ENCODE measurements at places on chromosomes 6 and 20.

GRCh38 chr6:119077643-119078375 is 655 bp downstream of the FAM184A start:
- no peak for DNase-seq

DNA sequence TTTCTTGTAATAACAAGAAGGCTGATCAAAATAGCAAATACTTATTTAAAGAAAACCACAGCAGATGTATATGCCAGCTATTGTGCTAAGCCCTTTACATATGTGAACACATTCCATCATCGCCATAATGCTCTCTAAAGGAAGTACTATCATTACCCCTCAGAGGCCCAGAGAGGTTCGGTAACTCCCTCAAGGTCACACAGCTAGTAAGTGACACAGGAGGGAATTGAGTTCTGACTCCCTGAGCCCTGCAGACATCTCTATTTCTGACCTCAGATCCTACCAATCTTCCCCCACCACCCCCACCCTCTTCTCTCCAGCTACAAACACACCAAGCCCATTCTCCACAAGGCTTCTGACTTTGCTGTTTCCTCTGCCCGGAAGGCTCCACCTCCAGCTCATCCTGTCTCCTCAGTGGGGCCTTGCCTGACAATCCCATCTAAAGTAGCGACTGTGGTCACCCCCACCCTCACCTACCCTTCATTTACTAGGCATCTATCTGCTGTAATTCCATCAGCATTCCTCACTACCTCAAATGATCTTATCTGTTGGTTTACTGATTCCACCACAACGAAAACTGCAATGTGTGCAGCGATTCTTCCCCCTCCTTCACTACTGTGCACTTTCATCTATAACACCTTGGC is 234.5 kb downstream of the LRFN2 start:
- DNase-seq = no peak

DNA sequence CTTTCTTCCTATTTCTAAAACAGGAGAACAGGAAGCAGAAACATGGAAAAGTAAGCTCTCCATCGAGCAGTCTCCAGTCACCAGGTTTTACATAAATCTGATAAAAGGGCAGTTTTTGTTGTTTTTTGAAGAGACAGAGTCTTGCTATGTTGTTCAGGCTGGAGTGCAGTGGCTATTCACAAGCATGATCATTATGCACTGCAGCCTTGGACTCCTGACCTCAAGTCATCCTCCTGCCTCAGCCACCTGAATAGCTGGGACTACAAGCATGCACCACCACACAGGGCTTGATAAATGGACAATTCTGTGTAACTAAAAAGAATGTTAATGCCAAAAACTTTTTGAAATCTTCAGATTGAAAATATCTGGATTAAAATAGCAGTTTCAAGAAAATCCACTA is 23.8 kb downstream of the SAMHD1 start:
- no peak for DNase-seq

- no peak for DNase-seq
Measured at GRCh38 chr6:42304053-42304712, 86.5 kb upstream of the MRPS10 start.

DNA sequence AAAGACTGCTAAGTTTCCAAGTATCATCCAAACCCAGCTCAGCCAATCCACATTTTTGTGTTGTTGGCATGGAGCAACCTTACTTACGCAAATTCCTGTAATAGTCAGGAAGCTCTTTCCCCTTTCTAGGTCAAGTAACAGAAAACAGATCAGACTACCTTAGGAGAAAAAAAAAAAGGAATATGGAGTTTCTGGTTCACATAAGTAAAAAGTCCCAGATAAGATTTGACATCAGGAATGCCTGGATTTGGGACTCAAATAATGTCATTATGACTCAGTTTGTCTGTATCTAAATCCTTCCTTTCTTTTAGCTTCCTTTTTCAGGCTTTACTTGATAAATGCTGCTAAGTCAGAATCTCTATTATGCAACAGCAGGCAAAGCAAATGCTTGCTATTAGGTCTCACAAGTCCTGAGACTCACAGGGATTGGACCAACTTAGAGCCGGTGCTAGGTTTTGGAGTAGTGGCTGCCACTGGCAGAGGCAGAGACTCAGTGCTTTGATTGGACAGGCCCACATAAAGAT is 44.5 kb downstream of the NCOA7 start:
- no peak for DNase-seq

DNA sequence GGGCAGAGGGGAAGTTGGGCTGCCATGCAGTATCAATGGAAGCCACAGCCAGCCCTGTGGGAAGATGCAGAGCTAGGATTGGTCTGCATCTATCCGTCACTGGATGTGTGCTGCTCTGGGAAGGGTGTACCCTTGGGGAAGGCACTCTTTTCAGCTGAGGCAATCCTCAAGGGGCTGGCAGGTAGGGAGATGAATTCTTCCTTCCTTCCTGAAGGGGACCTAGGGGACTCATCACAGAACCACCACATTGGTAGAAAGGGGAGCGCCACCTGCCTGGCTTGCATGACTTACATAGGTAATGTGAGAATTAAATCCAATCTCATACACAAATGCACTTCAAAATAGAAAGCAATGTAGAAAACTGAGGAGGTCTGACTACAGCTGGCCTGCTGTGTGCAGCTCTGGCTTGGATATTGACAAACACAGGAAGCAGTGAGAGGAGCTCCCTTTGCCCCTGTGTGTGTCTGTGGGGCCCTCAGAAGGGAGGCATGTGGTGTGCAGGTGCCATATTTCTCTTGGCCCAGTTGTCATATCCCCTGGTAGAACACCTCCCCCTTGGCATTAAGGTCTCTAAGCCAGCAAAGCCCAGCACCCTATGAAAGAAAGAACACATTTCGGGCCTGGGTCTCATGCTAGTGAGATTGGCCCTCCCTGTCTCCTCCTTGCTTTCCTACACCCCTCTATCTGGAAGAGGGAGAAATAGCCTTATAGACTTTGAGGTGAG is 260.3 kb upstream of the MOCS1 start:
- no peak for DNase-seq

DNA sequence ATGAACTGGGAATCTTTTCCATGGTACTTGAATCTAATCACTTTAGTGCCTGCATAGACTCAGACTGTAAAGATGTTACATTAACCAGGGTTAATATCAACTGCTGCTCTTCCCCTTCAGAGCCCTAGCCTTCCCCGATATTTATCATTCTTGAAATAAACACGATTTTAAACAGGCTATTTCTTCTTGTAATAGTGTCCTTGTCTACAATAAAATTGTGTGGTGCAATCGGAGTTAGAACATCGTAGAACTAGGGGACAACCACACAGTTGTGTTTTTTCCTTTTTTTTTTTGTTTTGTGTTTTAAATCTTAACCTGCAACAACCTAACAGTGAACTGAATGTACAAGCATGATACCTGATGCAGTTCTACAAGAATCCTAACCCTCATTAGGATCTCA is 4.5 kb downstream of the GJA1 start:
- DNase-seq = no peak
